NCI-H1417 treated with DMSO at 0.1 percent for 48 hours (cell line): ENCODE measurements at places on chromosomes 16 and 17.

DNA sequence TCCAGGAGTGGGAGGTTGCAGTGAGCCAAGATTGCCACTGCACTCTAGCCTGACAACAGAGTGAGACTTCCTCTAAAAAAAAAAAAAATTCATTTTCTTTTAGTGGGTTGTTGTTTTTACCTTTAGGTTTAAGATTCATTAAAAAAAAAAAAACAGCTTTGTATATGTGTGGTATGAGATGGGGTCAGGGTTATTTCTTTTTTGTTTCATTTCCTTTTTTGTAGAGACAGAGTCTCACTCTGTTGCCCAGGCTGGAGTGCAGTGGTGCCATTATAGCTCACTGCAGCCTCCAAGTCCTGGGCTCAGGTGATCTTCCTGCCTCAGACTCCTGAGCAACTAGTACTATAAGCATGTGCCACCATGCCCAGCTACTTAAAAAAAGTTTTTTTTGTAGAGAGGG lies 47.0 kb downstream of the BCAS3 start:
- DNase-seq = no peak

GRCh38 chr16:50996830-50997186 lies 154.3 kb downstream of the SALL1 start:
- DNase-seq = no peak

DNA sequence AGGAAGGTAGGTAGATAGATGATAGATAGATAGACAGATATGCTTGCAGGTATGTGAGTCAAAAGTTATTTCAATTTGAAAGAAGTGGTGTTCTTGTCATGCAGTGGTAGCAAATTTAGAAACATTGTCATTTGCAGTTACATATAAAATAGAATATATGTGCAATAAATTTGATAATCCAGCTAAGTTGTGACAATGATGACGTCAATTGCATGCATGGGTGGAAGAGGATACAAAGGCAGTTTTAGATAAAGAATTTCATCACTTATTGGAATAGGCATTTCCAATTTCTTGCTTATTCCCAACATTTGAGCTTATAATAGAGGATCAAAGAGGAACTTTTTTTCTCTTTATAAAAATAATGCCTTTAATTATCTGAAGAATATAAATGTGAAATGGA lies 99.2 kb upstream of the KCNJ16 start:
- no peak for DNase-seq

- DNase-seq = no peak
Measured at GRCh38 chr16:25679511-25679910, 12.2 kb upstream of the HS3ST4 start.

DNA sequence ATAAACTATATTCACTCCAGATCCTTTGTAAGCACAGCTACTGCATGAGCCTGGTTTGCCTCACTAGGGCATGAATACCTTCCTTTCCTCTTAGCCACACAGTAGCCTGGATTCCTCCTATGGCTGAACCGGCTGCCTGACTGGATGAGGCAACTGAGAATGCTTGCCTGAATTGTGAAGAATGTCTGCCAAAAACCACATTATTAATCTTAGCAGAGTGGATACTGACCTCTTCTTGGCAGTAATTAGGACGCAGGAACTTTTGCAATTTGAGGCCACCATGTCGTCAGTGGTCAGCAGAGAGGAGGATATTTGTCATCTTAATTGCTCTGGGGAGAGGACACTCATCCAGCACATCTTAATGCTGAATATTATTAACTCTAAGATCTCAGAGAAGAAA lies 651.8 kb upstream of the GOT2 start:
- no peak for DNase-seq

DNA sequence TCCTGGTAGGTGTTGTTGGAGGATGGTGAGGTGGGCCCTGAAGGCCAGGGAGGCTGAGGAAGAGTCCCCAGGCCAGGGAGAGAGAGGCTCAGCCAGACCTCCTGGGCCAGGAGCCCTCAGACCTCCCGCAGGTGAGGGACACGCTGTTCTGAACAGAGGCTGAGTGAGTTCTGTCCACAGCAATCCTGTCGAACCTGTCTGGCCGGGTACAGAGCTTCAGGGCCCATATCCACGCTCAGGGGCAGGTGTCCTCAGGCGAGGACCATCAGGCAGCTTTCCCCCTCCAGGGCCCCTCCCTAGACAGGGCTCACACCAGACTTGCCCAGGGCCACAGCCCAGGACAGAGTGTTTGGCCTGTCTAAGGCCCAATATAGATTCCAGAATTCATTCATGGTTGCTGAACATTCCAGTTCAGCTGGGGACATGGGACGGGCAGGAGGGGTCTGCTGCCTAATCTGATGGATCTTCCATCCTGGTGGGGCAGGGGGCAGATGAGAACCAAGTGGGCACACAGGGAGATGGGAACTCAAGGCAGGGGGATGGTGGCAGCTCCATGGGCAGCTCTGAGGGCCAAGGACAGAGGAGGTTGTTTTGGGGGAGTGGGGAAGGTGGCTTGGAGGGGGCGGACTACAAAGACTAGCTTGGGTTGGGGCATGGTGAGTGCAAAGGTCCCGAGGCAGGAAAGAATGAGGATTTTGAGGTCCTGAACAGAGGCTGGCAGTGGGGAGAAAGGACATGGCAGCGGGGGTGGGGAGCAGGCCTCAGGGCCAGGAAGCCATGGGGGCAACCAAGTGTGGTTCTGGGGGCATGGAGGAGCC lies 23.4 kb upstream of the MPRIP start:
- DNase-seq = no peak

- no peak for DNase-seq
Measured at GRCh38 chr17:6948976-6949375, 46.9 kb upstream of the ALOX12 start.

- no peak for DNase-seq
Measured at GRCh38 chr16:50909831-50910735, 168.2 kb downstream of the CYLD start.

DNA sequence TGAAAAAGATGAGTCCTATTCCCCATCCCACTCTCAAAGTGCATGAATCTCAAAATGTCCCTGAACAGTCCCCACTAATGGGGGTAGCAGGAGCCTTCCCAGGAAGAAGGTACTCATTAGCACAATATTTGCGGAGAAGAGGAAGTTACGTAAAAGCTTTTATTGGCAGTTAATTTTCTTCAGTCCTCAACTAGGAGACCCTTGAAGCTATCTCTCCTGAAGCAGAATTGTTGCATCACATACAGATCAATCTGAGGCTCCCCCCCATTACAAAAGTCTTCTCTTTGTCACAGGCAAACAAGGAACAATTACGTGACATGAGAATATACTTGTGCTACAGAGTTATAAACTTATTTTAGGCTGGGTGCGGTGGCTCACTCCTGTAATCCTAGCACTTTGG lies 14.2 kb downstream of the SLFN12L start:
- no peak for DNase-seq

DNA sequence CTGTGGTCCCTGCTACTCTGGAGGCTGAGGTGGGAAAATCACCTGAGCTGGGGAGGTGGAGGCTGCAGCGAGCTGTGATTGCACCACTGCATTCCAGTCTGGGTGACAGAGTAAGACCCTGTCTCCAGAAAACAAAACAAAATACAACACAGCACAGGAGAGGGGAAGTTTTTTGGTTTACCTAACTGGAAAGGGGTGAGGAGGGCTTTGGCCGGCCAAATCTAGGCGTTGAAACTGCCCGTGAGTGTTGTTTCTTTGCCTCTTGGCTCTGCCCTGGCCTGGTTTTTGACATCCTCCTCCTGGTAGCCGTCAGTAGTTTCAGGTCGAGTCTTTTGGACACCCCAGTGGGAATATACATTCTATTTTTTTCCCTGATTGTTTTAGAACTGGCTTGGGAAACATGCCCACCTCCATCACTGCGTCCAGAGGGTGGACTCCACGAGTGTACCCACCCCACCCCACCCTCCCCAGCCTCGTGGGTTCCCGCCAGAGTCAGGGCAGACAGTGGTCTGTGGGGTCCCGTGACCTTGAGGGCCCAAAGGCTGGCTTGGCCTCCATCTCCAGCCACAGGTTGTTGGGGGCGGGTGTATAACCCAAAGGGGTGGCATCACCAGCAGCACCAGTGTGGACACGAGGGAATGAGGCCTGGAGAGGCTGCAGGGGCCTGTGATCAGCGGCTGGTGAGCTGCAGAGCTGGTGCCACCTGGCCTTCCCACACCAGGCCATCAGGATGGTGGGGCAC lies 42.7 kb downstream of the NT5M start:
- no peak for DNase-seq

GRCh38 chr17:28178800-28179199 lies 136.3 kb downstream of the NLK start:
- no peak for DNase-seq

DNA sequence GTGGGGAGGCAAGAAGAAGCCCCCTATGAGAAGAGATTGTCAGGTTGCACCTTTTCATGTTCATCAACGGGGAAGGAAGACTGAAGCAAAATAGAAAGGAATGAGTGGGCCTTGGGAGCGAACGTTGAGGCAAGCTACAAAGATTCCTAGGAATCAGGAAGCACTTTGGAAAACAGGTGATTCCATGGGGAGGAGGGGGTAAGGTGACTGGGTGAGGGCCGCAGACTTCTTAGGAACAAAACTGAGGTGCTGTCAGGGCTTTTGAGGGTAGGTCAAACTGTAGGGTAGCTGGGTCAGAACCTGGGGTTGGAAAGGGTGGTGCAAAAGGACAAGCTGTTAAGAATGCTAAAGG lies 528 bp downstream of the ITFG1 start:
- DNase-seq = no peak

- no peak for DNase-seq
Measured at GRCh38 chr16:19479302-19479721, 42.6 kb downstream of the GDE1 start.

- no peak for DNase-seq
Measured at GRCh38 chr17:27481327-27481726, 25.1 kb downstream of the KSR1 start.

- no peak for DNase-seq
Measured at GRCh38 chr17:34305606-34306005, 13.6 kb upstream of the CCL8 start.

- no peak for DNase-seq
Measured at GRCh38 chr16:79795556-79795955, 195.0 kb upstream of the MAF start.

- no peak for DNase-seq
Measured at GRCh38 chr16:18816286-18816685, 14.9 kb upstream of the ARL6IP1 start.

DNA sequence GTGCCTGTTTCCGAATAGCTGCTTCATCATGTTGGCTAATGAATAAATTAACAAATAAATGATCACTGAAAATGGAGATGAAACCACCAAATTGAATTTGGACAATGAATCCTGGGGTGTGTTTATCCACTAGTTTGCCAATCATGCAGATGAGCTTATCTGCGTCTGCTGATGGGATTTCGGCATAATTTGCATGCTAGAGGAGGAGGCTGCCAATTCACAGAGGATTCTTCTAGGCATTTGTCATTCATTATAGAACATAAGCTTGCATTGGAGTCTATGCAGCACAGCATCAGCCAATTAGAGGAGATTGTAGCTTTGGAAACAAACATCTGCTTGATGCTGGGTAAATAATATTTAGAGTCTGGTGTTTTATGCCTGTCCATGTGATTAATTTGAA lies 123.1 kb downstream of the NPIPB5 start:
- DNase-seq = no peak

- DNase-seq = no peak
Measured at GRCh38 chr16:65876056-65876408, 490.5 kb upstream of the CDH5 start.

DNA sequence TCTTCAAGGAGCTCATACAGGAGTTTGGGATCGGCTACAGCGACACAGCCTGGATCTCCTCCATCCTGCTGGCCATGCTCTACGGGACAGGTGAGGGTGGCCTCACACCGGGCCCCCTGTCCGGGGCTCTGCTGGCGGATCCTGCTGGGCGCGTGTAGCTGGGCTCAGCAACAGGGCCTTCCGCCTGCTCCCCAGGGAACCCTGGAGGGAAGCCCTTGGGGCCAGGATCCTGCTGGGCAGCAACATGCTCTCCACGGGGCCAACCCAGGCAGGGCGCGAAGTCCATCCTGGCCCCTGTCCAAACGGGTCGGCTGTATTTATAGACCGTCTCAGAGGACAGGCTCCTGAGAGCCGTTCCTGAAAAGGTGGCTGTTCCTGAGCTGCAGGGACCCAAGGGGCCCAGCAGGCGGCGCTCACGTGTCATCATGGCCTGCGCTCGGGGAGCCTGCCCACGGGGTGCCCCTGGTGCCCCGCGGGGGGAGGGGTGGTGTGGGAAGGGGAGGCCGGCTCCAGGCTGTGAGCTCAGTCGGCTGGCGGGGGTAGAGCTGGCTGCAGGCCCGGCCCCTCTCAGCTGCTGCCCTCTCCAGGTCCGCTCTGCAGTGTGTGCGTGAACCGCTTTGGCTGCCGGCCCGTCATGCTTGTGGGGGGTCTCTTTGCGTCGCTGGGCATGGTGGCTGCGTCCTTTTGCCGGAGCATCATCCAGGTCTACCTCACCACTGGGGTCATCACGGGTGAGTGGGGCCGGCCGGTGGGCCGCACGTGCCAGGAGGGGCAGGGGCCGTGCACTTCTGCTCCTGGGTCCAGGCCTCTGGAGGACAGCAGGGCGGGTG lies 7.5 kb downstream of the SLC16A3 start:
- peak; percentile 32 for DNase-seq

- DNase-seq = no peak
Measured at GRCh38 chr16:19485611-19486010, 36.3 kb downstream of the GDE1 start.

DNA sequence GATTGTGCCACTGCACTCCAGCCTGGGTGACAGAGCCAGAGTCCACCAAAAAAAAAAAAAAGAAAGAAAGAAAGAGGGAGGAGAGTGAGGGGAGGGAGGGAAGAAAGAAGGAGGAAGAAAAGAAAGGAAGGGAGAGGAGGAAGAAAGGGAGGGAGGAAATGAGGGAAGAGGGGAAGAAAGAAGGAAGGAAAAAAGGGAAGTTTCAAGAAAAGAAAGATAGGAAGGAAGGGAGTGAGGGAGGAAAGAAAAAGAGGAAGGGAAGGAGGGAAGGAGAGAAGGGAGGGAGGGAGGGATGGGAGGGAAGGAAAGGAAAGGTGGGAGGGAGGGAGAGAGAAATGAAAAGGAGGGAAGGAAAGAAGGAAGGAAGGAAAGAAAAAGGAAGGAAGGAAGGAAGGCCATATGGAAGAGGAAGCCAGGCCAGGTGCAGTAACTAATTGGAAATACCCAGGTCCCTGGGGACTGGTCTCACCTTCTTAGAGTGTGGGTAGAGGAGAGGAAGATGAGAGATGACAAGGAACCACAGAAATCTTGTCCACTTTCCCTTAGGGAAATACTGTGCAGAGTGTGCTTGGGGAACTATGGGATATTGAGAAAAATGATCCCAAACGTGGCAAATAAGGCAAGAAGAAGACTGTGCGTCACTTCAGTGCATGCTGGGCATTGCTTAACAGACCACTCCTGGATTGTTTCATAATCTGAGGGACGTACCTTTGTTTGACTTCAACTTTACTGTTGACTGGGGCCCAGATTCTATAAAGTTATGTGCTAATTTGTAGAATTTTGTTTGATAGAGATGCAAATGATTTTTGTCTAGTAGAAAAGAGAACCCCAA lies 15.1 kb upstream of the CSNK2A2 start:
- DNase-seq = no peak
